OCI-LY7 (cell line): ENCODE measurements at places on chromosomes 3 and 15.
A peak's percentile ranks its signal among the peaks of the same experiment; 100 is the strongest.

DNA sequence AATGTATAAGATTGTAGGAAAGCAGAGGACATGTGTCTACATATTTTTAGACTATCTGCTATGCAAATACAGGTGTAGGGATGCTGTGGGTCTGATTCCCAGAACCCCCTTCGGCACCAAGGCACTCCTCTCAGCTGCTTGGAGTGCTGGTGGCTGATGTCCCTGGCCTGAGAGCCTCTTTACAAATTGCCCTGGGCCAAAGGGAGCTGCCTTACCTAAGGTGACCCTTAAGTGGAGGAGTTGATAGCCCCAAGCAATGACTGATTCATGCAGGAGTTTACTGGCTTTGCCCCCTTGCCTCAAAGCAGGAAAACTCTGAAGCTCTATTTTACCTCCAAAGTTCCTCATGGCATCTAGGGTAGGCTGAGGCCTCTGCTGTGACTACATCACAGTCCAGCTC, 83.0 kb downstream of the ZNF385D start:
- DNase-seq = no peak

DNA sequence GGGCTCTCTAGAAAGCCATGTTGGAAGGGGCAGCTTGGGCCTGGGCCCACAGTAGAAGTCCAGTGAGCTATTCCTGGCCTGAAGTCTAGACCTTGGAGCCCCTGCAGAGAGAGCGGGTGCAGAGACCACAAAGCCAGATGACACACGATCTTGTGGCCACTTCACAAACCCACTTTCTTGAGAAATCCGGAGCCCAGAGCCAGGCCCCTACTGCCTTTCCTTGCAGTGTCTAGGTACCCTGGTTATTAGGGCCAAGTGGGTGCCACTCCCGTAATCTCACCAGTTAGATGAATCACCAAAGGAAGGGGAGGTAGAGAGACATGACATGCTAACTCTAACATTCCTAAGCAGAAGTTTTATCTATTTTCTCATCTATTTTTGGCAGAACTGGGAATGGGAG, 72.5 kb upstream of the ADAMTSL3 start:
- DNase-seq = no peak

DNA sequence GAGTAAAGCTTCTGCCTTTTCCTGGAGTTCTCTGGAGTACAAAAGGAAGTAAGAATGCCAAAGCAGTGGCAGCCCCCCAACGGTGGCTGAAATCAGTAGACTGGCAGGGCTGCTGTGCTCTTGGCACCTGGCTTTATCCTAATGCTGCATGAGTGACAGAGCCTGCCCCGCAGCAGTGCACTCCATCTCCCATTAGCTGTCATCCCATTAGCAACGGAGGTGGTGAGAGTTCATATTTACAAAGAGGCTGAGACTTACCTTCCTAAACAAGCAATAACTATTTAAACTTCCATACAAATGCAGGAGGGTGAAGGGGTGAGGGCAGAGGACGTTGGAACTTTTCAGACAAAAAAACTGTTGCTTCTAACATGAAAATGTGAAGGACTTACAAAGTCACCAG, 51.9 kb downstream of the SERPINI1 start:
- no peak for DNase-seq

GRCh38 chr3:105281989-105282388, 84.7 kb upstream of the ALCAM start:
- DNase-seq = no peak

DNA sequence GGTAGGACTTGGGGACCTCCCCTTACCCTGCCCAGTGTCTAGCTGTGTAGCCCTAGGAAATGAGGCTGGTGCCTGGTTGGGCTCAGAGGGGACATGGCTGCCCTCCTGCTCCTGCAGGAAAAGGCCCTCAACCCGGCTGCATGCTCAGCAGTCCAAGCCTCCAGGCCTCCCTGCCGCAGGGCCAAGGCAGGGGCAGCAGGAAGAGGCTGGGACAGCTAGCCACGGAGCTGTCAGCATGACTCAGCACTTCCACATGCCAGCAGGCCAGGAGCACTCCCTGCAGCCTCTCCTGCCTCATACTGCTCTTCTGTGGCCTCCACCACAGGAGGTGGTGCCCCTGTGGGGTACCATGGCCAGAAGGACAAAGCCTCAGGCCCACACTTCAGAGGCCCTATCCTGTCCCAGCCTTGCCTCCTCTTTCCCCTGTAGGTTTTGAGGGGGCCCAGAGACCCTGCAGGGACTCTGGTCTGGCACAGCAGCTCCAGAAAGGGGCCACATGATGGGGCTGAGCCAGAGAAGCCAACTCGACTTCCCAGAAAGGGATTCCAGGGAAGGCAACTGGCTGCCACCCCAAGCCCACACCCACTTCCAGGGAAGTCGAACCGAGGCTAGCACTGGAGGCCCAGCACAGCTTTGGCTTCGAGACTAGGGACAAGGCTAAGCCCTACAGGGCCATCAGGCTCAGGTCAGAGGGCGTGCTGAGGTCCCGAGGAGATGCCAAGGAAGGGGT, 19.5 kb downstream of the TKT start:
- DNase-seq = no peak

GRCh38 chr3:46062679-46063078, 35.4 kb upstream of the XCR1 start:
- DNase-seq = no peak

DNA sequence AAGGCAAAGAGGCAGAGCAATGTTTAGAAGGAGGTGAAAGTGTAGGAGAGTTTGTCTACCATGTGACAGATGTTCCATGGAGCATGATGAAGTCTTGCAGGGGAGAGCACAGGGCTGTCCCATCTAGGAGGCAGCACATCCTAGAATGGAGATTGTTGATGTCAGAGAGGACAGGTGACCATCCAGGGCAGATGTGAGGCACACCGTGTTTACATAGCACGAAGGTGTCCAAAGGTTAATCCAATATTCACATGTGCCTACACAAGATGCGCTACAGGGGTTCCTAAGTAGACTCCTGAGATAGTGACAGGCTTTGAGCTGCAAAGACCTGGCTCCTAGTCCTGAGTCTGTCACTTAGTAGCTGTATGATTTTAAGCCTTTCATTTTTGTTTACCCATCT, 219.3 kb upstream of the SLCO3A1 start:
- DNase-seq = no peak

GRCh38 chr3:109863701-109864100, 526.4 kb upstream of the DPPA4 start:
- no peak for DNase-seq

DNA sequence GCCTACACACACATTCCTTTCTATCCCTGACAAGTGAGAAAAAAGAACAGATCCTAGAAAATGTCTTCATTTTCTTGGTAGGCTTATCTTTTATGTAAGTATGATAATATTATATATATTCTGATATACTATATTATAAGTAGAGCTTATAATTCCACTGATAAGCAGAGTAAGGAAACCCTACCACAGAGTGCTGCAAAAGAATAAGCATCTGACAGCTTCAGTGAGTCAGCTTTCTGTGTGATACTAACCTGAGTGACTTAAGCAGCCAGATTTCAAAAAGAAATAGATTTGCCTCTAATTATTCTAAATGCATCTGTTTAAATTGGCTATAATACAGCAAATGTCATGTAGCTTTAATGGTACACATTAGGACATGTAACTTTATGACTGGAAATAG, 656.0 kb downstream of the MCTP2 start:
- no peak for DNase-seq

GRCh38 chr15:80844011-80844732, 65.0 kb downstream of the CEMIP start:
- DNase-seq = no peak

GRCh38 chr3:18097989-18098388, 327.1 kb downstream of the SATB1 start:
- no peak for DNase-seq

DNA sequence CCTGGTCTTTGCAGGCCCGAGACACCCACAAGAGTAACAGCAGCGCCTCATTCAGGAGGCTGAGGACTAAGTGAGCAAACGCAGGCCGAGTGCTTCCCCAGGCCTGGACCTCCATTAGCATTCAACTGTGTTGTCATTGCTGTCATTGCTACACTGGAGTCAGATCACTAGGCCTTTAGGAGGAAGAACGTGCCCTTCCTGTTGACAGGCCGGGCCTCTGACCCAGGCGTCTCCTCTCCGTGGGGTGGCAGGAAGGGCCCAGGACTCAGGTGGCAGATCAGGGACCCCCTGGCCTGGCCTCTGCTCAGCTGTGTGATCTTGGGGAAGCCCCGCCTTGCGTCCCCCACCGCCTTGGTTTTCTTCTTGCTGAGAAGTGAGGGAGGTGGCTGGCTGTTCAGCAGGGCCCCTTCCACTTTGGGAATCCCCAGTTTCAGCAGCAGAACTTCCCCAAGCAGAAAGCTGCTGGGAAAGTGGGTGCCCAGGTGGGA, 19.1 kb downstream of the ZDHHC19 start:
- peak; percentile 38 for DNase-seq

GRCh38 chr3:100089812-100090668, 24.3 kb downstream of the FILIP1L start:
- DNase-seq = no peak

DNA sequence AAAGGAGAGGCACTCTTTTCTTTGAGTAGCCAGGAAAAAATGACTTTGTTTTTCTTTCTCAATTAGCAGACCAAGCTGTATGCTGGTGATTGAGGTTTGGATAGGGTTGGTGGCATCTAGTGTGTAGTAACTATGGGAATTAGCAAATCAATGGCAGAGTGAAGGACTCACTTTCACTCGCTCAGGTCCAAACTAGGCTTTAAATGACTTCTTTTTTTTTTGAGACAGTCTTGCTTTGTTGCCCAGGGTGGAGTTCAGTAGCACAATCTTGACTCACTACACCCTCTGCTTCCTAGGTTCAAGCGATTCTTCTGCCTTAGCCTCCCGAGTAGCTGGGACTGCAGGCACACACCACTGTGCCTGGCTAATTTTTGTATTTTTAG, 35.9 kb downstream of the PRKCI start:
- no peak for DNase-seq

DNA sequence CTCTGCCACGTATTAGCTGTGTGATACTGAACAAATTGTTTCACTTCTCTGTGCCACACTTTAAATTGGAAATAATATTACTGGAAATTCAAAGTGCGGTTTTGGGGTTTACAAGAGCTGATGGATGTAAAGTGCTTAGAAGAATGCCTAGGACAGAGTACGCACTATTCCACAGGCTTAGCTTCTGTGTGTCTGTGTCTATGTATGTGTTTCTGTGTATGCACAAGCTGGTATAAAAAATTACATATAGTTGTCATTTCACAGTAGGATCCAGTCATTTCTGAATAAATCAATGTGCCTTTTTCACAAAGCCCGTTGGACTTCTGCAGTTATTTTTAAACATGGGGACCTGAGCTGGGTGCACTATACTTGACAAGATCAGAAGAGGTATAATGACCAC, 370.4 kb downstream of the TUSC7 start:
- DNase-seq = no peak

DNA sequence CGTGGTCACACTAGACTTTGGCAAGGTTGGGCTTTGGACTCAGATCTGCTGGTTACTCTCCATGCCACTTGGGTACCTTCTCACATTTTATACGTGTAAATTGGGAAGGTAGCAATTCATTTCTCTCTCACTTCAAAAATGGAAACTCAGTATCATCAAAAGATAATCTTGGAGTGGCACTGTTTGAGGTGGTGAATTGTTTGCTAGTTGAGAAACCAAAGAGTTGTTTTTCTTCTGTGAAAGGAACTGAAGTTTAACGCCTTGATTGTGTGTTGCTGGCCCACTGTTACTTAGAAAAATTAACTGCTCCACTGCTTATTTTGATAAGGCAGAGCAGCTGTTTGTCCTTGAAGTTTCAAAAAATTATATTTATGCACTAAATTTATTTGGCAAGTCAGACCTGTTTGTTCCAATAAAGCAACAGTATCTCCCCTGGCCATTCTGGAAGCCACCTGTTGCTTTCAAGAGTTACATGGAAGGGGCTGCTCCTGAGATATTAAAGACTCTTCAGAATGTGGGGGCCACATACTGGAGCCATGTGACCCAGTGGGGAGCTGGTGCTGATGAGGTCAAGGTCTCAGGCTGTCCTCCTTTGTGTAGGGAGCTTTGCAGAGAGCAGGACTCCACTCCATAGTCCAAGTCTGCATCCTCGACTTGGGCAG, 16.2 kb downstream of the PLCL2 start:
- no peak for DNase-seq
